ENCODE measurements at places on chromosomes 6 and 20.

GRCh38 chr6:154566866-154567265, 56.4 kb upstream of the CNKSR3 start:
- no peak for DNase-seq

DNA sequence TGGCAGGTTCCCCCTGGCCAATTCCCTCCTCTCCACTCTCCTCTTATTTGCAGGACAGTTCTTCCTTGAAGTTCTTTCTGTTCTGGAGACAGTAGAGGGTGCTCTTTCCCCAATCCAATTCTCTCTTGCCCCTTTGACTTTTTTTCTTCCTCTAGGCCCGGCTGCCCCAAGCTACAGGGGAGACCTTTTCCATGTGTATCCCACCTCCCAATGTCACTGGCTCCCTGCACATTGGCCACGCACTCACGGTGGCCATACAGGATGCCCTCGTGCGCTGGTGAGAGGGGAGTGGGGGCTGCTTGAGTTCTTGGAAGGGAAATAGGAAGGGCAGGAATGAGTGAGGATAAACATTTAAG, 1.5 kb downstream of the VARS2 start:
- no peak for DNase-seq

DNA sequence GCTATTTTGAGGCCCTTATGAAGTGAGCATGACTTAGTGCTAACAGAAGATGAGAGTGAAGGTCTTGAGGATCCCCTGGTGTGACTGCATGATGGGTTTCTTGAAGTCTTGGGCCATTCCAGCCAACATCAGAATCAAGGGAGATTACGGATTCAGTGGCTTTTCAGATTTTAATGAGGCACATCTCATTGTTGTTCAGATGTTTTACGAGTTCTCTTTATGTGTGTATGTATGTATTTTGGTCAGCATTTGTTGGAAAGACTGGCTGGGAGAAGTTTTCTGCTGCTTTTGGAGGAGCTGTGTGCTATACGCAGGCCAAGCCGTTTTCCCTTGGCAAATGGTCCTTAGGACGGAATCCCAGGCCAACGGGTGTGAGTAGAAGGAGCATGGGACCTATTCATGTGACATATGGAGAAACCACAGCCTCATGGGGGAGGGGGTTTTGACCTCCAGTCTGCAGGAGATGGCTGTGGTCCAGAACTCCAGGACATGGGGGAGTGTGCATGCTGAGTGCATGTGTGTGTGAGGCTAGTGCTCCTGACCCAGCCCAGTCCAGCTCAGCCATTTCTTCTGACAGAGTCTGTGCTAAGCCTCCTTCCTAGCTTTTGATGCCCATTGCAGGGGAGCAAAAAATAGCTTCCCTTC, 35.3 kb downstream of the CHMP4B start:
- no peak for DNase-seq

- no peak for DNase-seq
These were observed 117.2 kb downstream of the FOXO3 start for GRCh38 chr6:108677894-108678293.

GRCh38 chr6:125120054-125120590, 33.5 kb upstream of the TPD52L1 start:
- no peak for DNase-seq

DNA sequence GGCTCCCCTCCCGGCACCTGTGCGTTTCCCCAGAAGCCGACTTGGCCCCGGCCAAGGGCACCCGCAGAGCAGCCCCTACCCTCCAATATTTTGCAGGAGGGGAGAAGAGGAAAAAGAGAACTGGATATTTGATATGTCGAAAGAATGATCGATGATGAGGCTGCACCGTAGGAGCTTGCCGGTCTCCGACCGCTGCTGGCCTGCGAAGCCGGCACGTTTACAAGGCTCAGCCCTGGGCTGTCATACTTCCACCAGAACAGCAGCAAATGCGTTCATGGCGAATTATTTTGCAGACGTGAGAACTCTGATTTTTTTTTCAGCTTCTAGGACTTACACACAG, 296.7 kb downstream of the TFAP2C start:
- no peak for DNase-seq

DNA sequence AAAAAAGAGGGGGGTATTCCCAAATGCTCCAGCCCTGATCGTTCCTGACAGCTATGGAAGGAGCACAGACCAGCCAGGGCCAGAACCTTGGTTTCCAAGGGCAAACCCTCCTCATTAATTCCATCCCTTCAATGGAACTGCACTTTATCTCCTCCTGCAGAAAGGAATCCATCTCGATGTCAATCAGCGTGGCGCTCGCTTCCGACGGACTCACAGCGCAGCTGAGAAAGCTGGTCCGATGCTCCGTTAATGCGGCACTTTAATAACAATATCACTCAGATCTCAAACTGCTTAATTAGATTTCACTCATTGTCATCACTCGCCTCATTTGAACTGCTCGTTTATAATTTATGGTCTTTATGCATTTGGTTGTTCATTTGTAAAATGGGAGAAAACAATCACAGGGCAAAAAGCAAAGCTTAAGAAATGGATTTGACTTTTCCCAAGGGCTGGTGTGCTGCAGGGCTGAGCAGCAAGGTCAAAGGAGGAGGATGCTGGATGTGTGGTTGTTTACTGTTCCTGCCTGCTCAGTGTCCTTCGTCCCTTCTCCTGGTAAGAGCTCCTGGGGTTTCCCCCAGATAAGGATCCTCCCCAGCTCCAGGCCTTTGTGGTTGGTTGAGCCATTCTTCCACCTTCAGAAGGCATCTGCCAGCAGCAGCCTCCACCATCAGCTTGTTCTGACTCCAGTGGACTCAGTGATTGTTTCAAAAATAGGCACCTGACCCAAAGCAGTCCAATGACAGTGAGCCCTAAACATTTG, 152.7 kb downstream of the ANKRD60 start:
- no peak for DNase-seq

DNA sequence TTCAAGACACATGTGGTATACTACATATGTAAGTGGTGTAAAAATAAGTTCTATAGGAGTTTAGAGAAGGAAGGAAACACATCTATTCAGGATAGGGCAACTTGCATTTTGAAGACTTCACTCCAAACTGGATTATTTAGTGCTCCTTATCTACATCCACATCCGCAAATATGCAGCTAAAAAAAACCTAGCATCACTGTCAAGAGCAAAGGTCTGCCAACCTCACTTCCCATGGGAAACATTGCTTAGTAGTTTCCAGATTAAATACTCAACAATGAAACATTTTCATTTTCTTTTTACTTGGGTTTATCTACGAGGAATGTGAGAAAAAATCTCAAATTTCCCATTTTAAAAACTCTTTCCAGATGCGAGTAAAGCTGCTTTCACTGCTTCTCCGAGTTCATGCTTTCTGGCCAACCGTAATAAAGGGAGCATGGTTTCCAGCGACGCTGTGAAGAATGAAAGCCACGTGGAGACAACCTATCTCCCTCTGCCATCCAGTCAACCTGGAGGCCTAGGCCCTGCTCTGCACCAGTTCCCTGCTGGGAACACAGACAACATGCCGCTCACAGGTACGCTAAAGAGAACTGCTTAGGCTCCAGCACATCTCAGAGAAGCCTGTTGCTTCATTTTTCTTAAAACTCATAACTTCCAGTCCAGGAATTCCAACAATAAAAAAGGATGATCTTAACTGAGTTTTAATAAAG, 48.2 kb downstream of the RFX6 start:
- DNase-seq: no peak

DNA sequence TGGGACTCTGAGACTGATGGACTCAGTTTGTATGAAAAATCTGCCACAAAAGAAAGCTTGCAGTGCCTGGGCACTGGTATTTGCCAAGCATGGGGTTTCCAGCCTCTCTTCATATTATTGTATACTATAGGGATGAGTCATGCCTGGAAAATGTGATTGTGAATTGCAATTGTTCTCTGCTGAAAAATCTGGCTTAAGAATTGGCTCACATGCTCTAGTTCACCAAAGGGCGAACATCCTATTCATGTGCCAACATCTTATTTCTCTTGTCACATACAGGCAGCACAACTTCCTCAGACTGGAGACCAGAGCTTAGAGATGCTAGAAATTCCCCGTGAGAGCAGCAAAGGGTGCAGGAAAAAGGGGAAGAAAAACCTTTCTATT, 103.6 kb upstream of the KCNK16 start:
- no peak for DNase-seq

- no peak for DNase-seq
These were observed 825 bp downstream of the RIMS1 start for GRCh38 chr6:71887006-71887743.

- DNase-seq: no peak
These were observed 39.2 kb downstream of the KIF3B start for GRCh38 chr20:32316667-32317066.

- no peak for DNase-seq
These were observed 40.4 kb downstream of the TAB2 start for GRCh38 chr6:149357726-149358538.

DNA sequence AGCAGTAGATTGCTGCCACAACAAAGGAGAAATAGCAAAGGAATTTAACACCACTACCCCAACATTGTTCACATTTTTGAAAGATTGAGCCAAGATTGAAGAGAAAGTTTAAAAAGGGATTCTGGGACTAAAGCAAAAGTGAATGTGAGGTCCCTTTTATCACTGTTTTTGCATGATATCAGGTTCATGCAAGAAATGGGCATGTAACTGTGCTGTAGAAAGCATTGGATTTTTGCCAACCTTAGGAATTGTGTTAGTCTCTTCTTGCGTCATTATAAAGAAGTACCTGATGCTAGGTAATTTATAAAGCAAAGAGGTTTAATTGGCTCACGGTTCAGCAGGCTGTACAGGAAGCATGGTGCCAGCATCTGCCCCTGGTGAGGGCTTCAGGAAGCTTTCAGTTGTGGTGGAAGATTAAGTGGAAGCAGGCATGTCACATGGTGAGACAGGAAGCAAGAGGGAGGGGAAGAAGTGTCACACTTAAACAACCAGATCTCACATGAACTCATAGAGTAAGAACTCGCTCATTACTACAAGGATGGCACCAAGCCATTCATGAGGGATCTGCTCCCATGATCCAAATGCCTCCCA, 4.6 kb upstream of the GJB7 start:
- DNase-seq: no peak
